HT1080 (cell line): ENCODE measurements at places on chromosomes 7 and 10. TPM values are rescaled to one million over a fixed set of nuclear protein-coding genes. Genes with fewer than 3 reads are reported as not detected.

Gene SOSTDC1
- not detected in 2 replicates for total RNA-seq

Gene GATA3
- 0.68 and 1.2 TPM in 2 replicates for total RNA-seq

Gene ZNF138
- total RNA-seq = 5.5 and 5.6 TPM in 2 replicates

Gene RHOBTB1
- total RNA-seq = 5.9 and 6.8 TPM in 2 replicates

Gene ANLN
- 133 and 142 TPM in 2 replicates for total RNA-seq

Gene FAM180A
- not detected in 2 replicates for total RNA-seq
